Choroid plexus epithelial cell (primary cell): ENCODE measurements at places on chromosomes 4 and X.

DNA sequence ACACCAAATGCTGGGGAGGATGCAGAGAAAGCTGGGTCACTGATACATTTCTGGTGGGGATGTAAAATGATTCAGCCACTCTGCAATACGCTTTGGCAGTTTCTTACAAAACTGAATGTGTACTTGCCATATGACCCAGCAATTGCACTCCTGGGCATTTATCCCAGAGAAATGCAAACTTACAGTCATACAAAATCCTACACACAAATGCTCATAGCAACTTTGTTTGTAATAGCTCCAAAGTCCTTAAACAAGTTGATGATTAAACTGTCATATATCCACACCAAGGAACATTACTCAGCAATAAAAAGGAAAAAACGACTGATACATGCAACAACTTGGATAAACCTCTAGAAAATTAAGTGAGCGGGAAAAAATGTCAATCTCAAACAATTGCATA lies 12.3 kb downstream of the MID1 start:
- DNase-seq: peak; percentile 67

GRCh38 chr4:61588621-61589402 lies 388.7 kb downstream of the ADGRL3 start:
- DNase-seq: no peak

DNA sequence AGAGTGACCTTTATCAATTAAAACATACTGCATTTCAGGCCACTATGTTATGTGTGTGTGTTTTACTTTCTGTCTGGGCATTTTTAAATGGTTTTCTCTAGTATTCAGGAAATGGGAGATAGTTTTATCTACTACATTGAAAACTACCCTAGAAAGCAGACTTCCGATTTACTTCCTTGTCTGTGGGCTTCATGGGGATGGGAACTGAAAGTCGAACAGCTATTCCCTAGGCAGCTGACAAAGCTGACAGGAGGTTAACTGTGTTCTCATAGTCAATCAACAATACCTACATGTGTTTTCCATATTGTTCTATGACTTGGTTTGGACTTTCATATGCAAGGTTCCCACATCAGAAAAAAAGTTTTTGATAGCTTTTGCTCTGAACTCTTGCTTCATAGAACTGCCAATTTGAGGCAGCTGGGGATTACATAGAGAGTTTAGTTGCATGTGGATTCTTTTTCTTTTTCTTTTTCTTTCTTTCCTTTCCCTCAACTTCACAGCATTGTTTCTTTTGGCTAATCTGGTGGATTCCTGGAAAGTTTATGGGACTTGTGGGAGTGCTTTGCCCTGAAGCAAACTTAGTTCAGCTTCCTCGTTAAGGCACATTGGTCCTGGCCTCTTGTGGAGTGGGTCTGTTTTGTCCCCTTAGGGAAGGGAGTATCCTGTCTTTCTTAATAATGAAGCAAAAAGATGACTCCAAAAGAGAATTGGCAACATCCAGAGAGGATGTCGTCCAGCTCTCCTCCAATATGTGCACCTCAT lies 327.1 kb upstream of the GIMD1 start:
- DNase-seq: no peak

GRCh38 chr4:14669371-14669770 lies 332.9 kb upstream of the CPEB2 start:
- DNase-seq: no peak

DNA sequence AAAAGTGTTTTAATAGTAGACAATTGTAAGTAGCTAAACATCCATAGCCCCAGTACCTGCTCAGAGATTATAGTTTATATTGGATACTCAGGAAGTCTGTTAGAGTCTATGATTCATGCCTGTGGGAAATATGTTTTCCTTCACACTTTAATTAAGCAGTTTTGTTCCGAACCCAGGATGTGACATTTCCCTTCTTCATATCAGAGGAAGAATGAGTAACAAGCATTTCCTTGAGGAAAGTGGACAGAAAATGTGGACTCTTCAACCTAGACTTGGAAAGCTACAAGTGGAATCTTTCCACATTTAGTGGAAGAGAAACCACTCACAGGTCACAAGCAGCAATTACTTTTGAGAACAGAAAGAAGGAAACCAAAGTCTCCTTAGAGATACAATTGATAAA lies 419.4 kb downstream of the C4orf33 start:
- no peak for DNase-seq

DNA sequence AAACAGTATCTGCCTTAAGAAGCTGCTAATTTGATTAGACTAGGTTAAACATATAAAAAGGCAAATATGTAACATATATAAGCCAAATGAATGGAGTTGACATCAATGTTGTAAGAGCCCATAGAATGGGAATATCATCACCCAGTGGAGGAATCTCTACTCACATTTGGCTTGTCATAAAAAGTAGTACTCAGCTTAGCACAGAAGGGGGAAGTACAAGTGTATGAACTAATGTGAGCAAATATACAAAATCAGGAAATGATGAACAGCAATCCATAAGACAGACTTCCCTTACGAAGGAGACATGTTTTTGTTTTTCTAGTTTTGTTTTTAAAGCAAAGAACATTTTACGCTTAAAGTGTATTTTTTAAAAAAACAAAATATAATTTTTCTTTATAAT lies 74.9 kb downstream of the MAB21L2 start:
- peak; percentile 10 for DNase-seq

- DNase-seq: no peak
Measured at GRCh38 chrX:46676399-46677356, 82.2 kb downstream of the SLC9A7 start.

GRCh38 chrX:49282647-49283011 lies 13.0 kb downstream of the PPP1R3F start:
- peak; percentile 43 for DNase-seq

DNA sequence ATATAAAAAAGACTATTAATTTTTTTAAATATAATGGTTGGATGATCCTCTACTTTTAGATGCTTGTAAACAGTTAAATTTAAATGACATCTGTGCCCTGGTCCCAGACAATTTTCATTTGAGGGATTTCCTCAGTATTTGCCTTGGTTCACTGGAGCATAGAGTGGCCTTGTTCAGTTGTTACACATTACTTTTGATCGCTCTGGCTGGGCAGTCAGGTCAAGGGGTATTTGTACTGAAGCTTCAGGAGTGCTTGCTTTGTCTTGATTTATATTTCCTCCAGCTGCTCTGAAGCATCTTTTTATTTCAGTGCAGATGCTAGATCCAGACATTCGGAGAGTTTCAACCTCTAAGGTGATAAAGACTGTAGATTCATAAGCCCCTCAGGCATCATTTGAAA lies 50.0 kb downstream of the COMMD8 start:
- no peak for DNase-seq

DNA sequence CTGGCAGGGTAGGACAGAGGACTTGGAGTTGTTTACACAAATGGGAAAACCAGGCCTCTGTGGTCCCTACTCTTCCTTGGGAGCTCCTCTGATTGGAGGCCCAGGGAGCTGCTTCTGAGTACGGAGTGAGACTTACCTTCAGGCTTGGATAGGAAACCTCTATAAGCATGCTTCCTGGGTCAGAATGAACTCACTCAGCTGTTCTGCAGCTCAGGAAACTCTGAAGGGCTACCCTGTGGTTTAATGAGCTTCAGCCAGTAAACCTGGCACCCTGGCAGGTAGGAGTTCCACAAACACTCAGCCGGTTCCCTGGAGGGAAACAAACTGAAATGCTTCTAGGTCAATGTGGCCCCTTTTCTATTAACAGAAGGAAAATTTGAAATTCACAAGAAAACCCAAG lies 51.0 kb upstream of the TFDP3 start:
- DNase-seq: no peak

GRCh38 chrX:68433981-68434299 lies 645 bp upstream of the OPHN1 start:
- DNase-seq: no peak

GRCh38 chrX:2474280-2474962 lies 26.4 kb downstream of the DHRSX start:
- no peak for DNase-seq

GRCh38 chr4:8084712-8085490 lies 73.7 kb downstream of the ABLIM2 start:
- DNase-seq: no peak

DNA sequence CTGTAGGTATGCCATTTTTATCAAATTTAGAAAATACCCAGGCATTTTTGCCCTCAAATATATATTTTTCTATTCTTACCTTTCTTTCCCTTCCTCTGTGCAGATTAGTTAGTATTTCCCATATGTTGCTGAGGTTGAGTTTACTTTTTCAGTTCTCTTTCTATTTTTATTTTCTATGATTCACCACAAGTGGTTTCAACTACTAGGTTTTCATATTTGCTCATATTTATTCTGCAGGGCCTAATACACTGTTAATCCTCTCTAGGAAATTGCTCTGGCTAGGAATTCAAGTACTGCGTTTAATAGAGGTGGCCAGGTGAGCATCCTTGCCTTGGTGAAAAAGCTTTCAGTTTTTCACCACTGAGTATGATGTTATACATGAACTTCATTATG lies 1535.3 kb upstream of the PCDH10 start:
- DNase-seq: peak; percentile 8

- peak; percentile 58 for DNase-seq
Measured at GRCh38 chrX:68428431-68428830, 4.9 kb downstream of the OPHN1 start.

DNA sequence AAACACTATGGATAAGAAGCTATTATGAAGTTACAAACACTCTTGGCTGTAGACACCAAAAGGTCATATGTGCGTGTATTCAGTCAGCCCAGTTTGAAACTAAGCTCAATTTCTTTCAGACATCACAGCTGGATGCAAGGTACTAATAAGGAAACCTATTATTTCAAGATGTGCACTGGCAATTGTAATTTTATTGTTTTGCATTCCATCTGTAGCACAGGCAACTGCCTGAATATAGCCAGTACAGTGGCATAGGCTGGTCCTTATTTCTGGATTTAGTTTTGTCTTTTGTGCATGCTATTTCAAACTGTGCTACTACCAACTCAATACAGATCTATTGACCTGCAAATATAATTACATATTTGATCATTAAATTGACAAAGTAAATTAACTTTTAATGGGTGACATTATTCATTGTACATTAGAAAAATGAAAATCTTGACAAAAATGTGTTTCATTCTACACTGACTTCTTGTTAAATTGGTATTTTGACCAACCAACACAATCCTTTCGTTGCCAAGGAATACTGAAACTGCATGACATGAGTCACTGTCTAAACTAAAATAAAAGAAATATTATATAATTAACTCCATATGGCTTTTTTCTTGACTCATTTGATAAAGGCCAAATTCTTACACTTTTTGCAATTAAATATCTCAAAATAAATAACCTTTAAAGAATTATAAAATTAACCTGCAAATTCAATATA lies 594.3 kb upstream of the ADGRL3 start:
- DNase-seq: peak; percentile 27

- no peak for DNase-seq
Measured at GRCh38 chr4:48342606-48342880, 1.2 kb downstream of the SLAIN2 start.

DNA sequence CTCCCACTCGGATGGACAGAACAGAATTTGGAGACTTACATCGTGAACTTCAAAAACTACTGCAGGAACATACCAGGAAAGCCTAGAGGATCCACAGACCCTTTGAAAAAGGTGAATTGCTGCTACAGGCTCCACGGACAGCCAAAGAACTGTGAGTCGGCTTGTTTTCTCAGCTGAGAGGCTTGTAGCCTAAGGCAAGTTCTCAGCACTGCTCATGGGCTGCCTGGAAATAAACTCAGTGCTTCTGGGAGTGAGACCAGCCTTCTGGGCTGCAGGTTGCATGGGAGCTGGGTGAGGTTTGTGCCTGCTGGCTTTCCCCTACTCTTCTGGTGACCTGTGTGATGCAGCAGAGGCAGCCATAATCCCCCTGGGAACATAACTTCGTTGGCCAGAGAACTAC lies 1397.6 kb downstream of the FAM133A start:
- DNase-seq: no peak

- peak; percentile 45 for DNase-seq
Measured at GRCh38 chrX:21946925-21947641, 6.6 kb downstream of the SMS start.

- no peak for DNase-seq
Measured at GRCh38 chr4:146032234-146032860, 93.7 kb upstream of the ZNF827 start.

- no peak for DNase-seq
Measured at GRCh38 chr4:5589495-5589894, 118.9 kb downstream of the EVC2 start.

- DNase-seq: no peak
Measured at GRCh38 chr4:168622600-168622999, 125.7 kb downstream of the PALLD start.

- no peak for DNase-seq
Measured at GRCh38 chr4:42420140-42420539, 22.9 kb downstream of the SHISA3 start.

- no peak for DNase-seq
Measured at GRCh38 chrX:7514871-7515599, 327.9 kb upstream of the VCX start.

GRCh38 chr4:3427706-3428446 lies 13.9 kb upstream of the HGFAC start:
- no peak for DNase-seq

GRCh38 chrX:70226048-70226447 lies 8.4 kb upstream of the AWAT1 start:
- no peak for DNase-seq

DNA sequence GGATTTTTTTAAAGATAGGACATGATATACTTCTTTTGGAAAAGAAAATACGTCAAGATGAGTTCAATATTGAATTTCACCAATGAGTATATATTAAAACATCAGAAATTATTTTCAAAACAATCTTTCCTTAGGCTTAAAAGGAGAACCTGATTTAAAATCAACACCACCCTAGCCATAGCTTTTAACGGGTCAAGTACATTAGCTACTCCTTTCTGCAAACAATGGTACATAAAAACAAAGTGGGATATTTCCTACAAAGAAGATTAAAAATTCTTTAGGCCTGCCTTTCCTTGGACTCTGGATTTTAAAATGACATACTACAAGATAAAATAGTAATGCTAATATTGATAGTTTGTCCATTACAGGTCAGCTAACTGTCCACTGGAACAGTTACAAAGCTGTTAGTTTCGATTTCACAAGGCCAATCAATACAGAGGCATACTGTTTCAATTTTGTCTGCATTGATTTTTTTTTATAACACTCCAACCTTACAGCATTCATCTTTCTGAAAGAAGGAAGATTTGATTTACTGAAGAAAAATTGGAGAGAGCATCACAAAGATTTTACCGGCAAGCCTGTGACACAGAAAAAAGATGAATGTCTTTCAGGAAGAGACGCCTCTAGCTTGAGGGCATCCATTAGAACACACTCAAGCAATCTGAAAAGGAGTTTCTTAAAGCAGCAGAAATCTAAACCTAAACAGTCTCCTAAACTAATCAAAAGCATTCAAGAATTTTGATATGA lies 97.2 kb downstream of the MAB21L2 start:
- peak; percentile 4 for DNase-seq

- DNase-seq: no peak
Measured at GRCh38 chrX:52265713-52266112, 81.0 kb downstream of the MAGED4 start.
